ENCODE measurements at places on chromosomes 3 and 15.

GRCh38 chr15:76903251-76903681 lies 1.9 kb downstream of the SCAPER start:
- DNase-seq: no peak

GRCh38 chr15:88605189-88606069 lies 15.7 kb upstream of the AEN start:
- DNase-seq: peak; percentile 58

DNA sequence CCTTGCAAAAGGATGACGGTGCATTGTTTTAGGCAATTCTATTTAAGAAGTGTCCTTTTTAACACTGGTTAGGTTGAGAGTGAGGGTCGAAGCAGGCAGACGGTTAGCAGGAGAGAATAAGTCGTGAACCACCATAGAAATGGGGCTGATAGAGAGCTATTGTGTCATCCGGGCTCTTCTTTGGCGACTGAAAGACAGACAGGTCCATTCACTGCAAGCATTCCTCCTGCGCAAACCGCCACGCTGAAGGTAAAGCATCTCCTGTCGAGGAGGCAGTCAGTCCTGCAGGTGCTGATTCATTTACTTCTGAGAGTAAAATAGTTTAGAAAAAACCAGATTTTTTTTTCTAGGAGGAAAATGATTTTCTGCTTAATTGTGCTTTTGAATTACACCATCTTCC lies 1002.8 kb upstream of the NR2F2 start:
- DNase-seq: no peak

DNA sequence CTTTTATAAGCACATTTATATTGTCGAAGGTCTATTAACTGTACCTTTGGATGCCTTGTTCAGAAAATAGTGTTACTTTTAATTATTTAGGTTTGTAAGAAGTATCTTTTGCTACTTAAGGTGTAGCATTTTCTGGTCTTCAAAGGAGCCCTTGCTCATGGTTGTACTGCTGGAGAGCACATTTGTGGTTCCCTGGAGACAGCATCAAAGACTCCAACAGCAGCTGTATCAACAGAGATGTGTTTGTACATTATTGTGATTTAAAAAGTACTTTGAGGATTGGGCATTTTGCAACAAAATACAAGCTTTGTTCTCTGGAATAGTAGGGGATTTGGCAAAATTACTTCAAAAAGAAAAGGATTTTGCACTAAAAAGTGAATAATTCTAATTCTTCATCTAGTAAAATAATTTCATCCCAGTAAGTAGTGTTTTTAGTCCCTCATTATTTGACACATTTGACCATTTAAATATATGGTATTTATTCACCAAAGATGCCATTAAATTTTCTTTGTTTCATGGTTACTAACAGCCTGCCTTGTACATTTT lies 16.5 kb downstream of the TBC1D23 start:
- DNase-seq: no peak

DNA sequence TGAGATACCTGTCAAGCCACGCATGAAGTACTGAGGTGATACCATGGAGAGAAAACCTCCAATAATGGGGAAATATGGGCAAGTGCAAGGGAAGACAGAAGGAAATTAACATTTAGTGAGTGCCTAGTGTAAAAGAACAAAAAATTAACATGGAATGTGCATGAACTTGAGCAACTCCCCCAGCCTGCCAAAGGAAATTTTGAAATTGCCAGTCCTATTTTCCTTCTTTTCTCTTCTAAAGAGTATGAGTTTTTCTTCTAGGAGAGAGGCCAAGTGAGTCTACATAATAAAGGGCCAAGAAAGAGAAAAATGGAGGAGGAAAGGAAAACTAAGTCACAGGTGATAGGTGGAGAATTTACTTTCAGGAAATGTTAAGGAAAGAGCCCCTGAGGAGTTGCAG lies 602.4 kb upstream of the MDFIC2 start:
- DNase-seq: no peak

- no peak for DNase-seq
These were observed 112.6 kb downstream of the UACA start for GRCh38 chr15:70650567-70651302.

DNA sequence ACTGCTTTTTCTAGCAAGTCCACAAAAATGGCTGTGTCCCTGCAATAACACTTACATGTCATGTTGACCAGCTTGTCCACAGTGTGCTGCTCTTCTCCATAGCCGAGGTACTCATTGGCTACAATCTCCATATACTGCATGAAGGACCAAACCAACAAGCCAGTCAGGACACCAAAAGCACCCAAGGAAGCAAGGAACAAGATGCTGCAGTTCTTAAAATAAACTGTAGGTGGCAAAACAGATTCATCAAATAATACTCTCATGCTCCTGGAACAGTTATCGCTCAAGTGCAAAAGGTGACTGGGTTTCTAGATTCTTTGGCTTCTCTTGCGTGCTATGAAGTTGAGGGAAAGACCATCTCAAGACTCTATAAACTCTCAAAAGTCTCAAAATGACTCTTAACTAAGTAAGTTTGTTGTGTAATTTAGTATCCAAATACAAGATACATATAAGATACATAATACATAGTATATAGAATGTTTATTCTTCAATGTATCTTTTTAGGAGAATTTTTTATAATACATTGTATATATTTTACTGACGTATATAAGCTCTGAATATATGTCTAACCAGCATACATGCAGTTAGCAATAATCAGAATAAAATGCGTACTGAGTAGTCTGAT lies 57.0 kb downstream of the NEK10 start:
- no peak for DNase-seq

DNA sequence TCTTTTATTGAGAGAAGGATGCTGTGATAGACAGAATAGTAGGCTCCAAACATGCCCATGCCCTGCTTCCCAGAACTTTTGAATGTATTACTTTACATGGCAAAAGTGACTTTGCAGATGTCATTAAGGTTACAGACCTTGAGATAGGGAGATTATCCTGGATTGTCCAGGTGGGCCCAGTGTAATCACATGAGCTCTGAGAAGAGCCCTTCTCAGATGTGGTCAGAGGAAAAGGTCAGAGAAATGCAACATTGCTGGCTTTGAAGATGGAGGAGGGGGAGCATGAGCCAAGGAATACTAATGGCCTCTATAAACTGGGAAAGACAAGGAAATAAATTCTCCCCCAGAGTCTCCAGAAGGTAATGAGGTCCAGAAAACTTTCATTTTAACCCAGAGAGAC lies 45.8 kb upstream of the LYZL4 start:
- DNase-seq: no peak

GRCh38 chr15:33693166-33693800 lies 275.0 kb upstream of the CHRM5 start:
- no peak for DNase-seq

GRCh38 chr3:77259694-77260093 lies 219.8 kb downstream of the ROBO2 start:
- DNase-seq: no peak

DNA sequence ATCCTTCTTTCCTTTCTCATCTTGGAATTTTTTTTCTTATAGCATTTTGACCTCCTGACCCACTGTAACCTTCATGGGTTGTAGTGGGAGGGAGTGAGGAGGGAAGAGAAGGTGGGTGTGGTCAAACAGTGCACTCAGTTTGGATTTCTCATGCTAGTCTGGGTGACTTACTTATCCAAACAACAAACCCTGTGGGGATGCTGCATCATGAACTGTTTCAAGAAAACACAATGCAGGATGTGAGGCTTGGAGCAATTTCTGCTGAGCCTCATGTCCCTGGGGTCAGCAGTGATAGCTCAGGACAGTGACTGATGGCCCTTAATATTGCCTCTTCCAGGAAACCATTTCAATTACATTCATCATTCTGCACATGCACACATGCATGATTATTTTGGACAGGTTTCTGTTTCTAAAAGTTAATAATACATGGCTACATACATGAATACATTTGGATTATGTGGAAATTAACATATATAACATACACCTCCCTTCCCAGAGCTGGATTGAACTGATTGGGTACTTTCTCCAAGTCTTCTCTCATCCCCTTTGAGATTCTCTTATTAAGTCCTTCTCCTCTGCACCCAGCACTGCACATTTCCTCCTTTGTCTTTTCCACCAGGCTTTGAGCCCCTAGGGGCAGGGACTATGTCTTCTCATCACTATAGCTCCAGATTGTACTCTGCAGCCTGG lies 61.2 kb downstream of the ADAMTSL3 start:
- DNase-seq: no peak

DNA sequence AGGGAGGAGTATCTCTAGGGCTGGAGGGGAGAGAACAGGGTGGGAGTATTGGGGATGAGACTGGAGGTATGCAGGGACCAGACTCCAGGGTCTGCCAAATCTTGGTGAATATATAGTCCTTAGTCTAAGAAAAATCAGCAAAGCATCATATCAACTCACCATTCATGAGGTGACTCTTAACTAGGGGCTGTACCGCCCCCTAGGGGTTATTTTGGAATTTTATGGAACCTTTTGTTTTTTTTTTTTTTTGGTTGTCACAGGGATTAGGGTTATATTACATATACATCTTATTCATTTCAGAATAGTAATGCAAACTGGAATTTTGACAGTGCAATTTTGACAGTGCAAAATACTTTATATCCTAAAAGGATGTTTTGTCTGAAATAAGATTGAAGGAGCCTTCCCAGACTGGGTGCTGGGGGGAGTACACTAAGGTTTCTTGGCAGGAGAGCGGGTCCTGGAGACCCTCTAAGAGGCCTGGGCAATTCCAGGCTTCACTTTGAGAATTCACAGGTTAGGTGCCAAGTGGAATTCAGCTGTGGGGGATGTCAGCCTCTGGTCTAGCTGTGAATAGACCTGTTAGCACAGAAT lies 7.5 kb downstream of the CMTM7 start:
- DNase-seq: peak; percentile 72

GRCh38 chr15:34754171-34754601 lies 612 bp downstream of the GJD2 start:
- no peak for DNase-seq

GRCh38 chr15:52503788-52504496 lies 24.7 kb downstream of the MYO5A start:
- no peak for DNase-seq

- DNase-seq: peak; percentile 44
These were observed 135.6 kb downstream of the KCNMB2 start for GRCh38 chr3:178671791-178672190.

DNA sequence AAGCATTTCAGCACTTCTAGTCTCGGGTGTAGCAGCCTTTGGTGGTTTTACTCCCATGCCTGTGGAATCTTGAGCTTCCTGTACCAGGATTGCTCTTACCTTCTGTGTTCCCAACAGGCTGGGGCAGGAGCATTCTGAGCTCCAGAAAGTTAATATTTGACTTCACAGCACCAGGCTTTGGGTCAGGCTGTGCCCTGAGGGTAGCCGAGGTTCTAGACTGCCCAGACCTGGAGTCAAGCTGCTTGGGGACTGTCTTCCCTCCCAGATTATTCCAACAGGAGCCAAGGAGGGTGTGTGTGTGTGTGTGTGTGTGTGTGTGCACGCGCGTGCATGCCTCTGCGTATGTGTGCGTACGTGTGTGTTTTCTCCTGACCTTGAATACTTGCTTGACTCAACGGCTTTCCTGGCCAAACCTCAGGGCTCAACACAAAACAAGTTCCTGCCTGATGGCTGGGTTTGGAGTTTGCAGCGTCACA lies 94.8 kb downstream of the FLNB start:
- DNase-seq: peak; percentile 13

GRCh38 chr3:82103241-82103640 lies 341.8 kb upstream of the GBE1 start:
- DNase-seq: no peak

DNA sequence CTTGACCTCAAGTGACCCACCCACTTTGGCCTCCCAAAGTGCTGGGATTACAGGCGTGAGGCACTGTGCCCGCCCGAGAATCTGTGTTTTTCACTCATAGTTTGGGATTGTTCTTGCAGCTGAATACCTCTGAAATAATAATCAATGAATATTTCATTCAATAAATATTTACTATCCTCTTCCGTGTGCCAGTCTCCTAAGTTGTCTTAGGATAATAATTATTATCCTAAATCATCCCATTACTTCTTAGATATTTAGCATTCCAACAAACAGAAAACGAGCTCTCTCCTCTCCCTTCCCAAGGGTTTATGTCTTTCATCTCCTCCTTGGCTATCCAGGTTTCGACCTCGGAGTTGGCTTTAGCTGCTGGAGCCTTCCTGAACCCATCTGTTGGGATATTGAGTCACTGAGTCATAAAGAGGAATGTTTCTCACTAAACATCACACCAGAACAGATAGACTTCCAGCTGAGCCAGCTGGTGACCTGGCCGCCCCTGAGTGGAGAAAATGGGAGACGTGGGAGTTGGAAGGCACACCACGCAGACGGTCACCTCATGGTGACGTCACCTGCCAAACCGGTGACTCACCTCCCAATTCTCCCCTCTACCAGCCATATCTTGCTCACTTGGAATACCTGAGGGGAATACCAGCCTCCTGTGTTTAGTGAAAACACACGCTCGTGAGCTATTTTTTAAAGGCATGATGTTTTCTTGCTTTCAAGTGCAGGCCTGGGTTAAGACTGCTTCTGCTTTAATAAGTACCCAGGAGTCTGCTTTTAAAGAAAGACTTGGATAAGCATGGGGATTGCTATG lies 43.9 kb downstream of the BHLHE40 start:
- no peak for DNase-seq

- DNase-seq: peak; percentile 83
These were observed 27.5 kb downstream of the RARB start for GRCh38 chr3:25455441-25456132.

DNA sequence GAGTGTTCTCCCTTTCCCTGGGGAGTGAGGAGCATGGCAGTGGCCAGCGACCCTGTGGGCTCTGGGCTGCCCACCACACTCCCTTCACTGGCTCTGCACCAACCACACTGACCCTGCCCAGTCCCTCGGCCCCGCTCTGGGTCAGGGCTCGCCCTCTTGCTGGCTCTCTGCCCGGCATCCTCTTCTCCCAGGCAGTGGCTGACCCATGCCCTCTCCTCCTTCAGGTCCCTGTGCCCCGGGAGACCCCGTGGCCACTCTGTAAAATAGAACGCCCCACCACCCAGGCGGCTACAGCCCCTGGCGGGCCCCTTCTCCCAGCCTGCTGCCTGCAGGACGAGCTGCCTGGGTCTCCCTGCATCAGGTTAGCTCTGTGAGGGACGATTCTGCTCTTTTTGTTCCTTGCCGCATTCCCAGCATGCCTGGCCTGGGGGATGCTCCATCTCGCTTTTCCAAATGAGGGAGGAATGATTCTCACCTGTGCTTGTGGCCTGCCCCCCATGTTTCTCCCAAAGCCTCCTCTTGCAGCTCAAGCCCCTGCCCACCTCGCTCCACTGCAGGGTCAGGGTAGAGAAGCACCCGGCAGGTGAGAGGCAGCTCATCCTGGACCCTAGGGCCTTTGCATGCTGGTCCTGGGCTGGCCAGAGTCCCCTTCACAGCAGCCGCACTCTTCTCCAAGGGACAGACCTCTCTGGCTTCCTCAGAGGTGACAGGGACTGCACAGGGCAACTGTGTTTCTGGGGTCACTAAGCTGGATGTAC lies 14.5 kb upstream of the CFAP100 start:
- no peak for DNase-seq

- no peak for DNase-seq
These were observed 613.3 kb upstream of the GOLIM4 start for GRCh38 chr3:168709073-168709472.

GRCh38 chr3:11212784-11213183 lies 58.5 kb downstream of the HRH1 start:
- DNase-seq: no peak

- peak; percentile 64 for DNase-seq
These were observed 89.6 kb upstream of the TSEN2 start for GRCh38 chr3:12394569-12395271.
